ENCODE measurements at places on chromosomes 11 and 22.

DNA sequence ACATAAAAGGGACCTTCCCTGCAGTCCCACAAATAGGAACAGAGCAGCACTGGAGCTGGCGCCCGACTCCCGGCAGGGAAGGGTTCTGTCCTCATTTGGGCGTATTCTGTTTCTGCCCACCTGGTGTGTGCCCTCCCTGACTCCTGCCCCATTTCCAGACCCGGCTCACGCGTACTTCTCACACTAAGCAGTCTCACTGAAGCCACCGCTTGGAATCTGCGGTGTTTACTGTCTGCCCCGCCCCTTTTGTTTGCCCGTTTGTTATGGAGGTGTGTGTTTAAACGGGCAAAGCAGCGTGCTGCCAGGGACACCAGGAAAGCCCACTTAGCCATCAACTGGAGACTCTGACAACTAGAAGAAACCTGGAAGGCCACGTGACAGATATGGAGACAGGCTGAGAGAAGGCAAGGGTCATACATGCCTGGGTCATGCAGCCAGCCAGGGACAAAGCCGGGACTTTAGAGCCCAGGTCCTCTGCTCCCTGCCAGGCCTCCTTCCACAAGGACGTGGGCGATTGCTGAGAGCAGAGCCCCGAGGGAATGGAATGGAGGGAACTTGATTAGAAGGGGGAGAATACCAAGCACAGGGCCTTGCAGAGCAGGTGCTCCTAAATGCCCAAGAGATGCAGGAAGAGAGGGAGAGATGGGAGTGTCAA lies 8.7 kb upstream of the EFCAB6 start:
- no peak for DNase-seq

DNA sequence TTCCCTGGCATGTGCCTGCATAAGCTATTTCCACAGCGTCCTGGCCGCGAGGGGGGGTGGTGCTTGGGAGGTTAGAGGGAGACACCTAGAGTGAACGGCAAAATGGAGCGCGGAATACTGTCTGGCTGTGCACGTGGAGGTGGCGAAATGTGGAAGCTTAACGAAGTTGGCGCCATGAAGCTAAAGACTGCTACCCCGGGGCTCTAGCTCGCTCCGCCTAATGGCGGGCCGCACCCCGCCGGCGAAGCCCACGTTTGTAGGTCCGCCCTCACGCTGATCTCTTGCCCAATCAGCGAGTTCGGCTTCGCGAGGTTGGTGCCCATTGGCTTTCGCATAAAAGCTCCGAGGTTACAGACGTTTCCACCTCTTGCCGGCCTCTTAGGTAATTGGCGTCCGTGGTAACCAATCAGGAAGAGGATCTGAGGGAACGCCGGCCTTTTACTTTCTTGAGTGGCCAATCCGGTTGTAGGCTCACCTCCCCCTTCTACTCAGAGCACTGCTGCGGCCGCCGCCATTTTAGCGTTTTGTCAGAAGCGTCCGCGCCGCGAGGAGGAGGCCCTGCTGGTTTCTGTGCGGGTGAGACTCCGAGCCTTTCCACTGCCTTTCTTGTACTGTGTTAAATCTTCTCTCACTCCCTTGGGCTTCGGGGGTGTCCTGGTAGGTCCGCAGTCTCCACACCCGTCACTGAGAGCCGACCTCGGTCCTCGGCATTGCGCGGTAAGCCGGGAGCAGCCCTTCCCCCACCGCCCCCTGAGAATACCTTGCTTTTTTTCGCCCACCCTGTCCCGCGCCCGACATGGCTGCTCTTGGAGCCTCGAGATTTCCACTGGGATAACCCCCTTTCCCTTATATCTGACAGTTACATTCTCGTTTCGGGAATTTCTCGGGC lies at the start of gene RBM4:
Gene RBM4 (plus strand): TSS at position 527 of the 889 bp plus-strand sequence. CDS start 1,009 bp downstream, outside the sequence.
- DNase-seq, result peak; percentile 94

DNA sequence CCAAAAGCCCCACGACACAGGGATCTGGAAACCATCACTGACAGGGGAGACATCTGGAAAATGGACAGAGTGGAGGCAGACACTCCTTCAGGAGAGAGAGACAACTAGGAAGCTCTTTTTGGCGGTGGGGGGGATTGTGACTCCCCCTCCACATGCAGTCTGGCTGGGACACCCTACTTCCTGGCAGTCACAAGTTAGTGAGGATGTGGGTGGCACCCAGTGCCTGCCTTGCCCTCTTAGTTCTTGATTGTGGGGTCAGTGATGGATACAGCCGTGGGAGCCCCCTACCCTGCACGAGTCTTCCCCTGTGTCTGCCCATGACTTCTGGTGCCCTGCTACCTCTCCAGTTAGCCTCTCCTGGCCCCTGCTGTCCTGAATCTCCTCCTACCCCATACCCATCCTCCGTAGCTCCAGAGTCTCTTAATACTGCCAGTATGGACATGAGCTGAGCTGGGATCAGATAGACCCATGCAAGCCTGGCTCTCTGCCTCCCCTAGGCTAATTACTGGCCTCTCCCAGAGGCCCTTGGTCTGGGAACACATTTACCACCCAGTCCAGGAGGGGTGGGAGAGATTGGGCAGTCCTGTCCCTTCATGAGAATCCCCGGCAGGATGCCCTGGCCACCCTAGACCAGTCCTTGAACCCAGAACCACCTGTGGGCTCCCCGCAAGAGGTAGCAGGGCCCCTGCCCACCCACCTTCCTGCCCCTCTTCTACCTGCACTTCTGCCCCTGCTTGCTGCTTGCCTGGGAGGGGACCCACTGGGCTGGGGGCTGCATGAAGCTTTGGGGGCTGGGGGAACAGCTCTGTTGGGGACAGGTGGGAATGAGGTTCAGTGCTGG lies 22.8 kb downstream of the RHBDD3 start:
- no peak for DNase-seq

- DNase-seq, result no peak
Measured at GRCh38 chr11:59273373-59273841, 60.7 kb upstream of the MPEG1 start.

- DNase-seq, result no peak
Measured at GRCh38 chr11:132772703-132773545, 759.4 kb downstream of the OPCML start.

GRCh38 chr11:75325713-75326438 lies 25.6 kb downstream of the ARRB1 start:
- peak; percentile 93 for DNase-seq

DNA sequence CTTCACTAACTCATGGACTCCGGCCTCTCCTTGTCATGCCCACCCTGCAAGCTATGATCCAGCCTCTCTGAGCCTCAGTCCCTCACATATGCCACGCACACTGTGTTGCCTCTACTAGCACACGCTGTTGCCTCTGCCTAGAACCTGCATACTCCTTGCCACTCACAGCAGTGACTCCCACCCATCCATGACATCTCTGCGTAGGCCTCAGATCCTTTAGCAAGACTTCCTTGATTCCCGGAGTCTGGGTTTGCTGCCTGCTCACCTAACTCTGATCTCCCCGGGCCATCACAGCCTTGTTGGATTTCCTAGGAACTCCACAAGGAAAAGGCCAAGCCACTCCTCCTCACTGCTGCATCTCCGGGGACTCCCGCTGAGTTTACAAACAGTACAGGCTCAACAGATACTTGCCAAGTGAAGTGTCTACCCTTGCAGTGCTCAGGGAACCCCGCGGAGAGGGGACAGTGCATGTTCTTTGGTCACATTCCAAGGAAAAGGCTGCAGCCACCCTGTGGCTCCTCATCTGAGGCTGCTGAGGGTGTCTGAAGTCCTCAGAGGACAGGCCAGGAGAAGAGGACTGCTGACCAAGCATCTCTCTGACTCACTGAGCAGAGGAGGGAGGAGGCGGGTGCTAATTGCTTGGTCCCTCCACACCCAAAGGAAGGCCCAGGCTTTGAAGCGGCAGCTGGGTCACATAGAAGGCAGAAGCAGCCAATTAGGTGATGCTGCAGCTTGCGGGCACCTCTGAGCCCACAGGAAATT lies 42.4 kb upstream of the NAV2 start:
- peak; percentile 33 for DNase-seq

GRCh38 chr11:32082346-32082986 lies 8.4 kb upstream of the RCN1 start:
- DNase-seq, result no peak

DNA sequence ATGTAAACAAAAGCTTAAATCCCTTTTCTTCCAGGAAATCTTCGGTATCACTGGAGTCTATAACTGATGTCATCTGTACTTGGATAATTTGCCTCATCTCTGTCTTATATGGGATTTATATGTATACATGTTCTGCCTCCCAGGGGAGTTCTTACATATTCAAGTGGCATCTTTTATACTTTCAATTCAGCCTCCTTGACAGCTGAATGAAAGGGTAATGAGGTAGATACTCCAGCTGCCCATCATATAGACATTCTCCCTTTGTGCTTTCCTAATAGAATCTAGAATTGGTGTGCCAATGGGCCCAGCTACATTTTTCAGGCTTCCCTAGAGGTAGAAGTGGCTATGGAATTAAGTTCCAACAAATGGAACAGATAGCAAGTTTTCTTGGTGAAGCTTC lies 223.8 kb downstream of the LRRC4C start:
- no peak for DNase-seq

DNA sequence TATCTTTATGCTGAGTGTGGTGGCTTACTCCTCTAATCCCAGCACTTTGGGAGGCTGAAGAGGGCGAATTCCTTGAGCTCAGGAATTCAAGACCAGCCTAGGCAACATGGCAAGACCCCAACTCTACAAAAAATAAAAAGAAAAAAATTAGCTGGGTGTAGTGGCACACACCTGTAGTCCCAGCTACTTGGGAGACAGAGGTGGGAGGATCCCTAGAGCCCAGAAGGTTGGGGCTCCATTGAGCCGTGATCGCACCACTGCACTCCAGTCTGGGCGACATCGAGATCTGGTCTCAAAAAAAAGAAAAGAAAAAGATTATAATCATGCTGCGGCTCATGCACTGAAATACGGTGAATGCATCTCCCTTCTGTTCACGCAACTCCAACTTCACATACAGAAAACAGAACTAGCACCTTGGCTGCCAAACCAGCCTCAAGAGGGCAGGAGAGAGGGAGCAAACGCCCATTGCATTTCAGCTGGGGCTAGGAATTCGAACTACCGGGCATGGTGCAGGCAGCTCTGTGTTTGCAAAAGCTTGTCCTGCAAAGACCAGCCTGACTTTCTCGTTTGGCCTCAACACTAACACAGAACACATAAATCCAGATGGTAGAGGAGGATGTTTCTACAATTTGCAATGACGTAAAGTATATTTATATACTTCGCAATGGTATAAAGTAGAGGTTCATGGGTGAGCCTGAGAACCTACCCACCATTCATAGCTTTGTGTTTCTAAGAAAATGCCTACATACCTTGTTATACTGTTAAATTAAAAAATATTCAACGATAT lies 6.3 kb upstream of the SYNGR1 start:
- no peak for DNase-seq
